SK-N-DZ (cell line): ENCODE measurements at places on chromosomes 7 and 10.

DNA sequence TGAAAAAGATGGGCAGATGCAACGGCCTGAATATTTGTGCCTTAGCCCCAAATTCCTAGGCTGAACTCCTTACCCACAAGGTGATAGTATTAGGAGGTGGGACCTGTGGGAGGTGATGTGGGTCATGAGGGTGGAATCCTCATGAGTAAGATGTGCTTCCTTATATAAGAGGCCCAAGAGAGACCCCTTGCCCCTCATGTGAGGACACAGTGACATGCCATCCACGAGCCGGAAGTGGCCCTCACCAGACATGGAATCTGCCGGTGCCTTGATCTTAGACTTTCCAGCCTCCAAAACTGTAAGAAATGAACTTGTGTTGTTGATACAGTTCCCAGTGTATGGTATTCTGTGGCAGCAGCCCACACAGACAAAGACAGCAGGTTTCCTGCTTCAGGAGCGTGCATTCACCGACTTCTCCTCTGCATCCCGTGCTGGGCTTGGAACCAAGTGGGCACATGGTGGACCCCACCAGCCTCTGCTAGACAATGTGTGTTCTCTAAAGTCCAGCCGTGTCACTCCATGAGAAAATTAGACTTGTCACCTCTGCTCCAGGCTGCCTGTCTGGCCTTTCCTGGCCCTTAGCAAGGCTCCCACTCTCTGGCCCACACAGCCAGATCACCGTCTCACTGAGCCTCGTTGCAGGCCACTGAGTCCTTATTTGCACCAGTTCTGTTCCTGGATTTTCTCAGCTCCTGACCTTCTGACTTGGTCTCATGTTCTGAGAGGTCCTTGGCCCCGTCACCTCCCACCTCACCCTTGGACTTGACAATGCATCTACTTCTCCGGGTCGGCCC, 52.9 kb upstream of the CACUL1 start:
- DNase-seq: no peak

GRCh38 chr10:17092216-17092944, 37.2 kb downstream of the CUBN start:
- DNase-seq: no peak

GRCh38 chr7:132270517-132270916, 305.8 kb downstream of the PLXNA4 start:
- no peak for DNase-seq

GRCh38 chr7:47506382-47507339, 75.2 kb downstream of the TNS3 start:
- no peak for DNase-seq

DNA sequence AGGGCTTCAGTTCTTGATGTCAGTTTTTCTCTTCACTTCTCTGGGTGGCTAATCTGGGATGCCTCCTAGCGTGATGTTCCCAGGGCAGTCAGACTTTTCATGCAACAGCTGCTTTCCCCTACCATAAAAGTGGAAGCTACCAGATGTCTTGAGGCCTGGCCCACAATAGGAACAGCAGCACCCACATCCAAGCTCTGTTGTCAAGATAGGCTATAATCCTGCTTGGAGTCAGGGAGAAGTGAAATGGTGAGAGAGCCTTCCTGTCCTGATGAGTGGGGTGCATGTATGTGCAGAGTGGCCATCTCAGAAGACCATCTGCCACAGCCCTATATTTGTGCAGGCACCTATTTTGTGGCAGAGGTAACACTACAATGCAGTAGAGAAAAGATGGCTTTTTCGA, 108.0 kb downstream of the HTR5A start:
- no peak for DNase-seq

DNA sequence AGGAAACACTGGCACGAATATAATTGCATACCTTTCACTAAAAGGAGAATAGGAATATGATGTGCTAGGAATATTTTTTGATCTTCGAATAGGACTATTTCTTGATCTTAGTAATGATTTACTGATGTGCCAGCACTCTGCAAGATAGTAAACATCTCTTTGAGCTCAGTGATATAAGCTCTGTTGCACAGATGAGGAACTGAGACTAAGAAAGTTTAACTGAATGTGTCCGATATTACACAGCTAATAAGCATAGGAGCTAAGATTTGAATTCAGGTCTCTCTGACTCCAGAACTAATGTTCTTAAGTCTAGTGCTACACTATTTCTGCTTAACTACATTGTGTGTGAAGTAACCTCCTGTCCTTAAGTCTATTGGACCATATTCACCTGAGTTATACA, 98.4 kb upstream of the PTPRZ1 start:
- DNase-seq: no peak

DNA sequence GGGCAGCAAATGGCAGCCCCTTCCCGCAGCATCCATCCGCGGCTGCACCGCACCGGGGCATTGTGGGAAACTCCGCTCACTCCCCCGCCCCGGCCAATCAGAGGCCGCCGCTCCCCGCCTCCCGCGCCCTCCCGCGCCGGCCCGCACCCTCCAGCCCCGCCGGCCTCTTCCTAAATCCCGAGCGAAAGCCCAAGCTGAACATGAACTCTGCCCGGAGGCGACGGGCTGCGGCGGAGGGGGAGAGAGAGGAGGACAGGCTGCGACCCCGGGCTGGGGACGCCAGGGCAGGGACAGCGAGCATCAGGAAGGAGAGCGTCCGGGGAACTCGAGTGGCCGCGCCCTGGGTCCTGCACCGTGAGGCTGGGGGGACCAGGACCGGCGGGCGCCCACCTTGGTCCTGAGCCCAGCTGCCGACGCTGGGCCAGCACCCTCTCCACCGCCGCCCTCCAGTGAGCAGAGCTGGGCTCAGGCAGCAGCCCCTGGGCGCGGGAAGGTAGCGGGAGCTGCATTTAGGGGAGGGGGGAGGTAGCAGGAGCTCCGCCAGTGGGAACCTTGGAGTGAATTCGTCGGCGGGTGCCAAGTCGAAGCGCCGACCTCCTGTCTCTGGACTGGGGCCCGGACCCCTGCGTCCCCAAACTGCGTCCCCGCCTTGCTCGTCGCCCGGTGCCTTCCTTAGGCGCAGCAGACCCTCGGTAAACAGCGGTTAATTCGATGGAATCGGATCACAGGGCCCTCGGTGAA, at the start of gene DGKI:
TSS of gene DGKI (minus strand) at position 148 of the 741 bp plus-strand sequence.
- peak; percentile 86 for DNase-seq

DNA sequence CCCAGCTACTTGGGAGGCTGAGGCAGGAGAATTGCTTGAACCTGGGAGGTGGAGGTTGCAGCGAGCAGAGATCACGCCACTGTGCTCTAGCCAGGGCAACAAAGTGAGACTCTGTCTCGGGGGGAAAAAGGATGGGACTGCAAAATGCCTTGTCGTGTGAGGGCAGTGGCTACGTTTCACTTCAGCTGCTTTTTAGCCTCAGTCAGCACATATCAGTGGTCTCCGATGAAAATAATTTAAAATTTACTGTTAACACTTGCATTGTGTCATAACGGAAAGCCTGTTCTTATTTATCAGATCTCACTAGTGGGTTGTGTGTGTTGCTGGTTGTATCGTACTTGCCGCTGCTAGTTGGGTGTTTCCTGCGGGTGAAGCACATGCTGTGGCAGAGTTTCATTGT, 61.9 kb downstream of the RBM33 start:
- no peak for DNase-seq

DNA sequence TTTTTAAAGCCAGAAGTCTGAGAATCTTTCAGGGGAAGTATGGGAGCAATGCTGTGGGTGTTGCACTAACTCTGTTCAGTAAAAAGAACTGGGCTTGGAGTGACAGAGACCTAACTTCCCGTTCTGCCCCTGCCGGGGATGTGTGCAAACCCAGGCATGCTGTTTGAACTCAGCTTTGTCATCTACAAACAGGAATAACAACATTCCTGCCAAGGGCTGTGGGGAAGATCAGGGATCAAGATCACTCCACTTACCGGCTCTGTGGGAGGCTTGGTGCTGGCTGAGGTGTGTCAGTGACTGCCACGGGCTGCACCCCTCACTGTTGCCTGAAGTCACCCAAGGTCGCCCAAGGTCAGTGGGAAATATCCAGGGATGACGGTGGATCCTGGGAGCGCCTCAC, 23.1 kb upstream of the DRGX start:
- no peak for DNase-seq

DNA sequence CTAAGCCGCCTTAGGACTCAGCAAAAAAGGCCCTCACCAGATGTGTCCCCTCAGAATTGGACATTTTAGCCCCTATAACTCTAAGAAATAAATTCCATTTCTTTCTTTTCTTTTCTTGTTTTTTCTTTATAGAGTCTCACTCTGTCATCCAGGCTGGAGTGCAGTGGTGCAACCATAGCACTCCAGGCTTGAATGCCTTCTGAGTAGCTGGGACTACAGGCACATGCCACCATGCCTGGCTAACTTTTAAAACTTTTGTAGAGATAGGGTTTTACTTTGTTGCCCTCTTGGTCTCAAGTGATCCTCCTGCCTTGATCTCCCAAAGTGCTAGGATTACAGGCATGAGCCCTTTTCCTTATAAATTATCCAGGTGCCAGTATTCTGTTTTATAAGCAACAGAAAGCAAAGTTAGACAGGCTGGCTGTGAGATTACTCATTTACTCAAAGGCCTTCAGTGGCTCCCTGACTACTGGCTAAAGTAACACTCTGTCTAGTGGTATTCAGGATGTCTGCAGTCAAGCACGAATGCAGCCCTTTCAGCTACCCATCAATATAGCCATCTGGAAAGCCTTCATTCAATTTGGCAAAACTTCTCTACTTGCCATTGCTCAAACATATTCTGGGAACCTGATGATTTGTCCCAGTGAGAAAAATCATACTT, 128.6 kb downstream of the ICA1 start:
- DNase-seq: no peak

DNA sequence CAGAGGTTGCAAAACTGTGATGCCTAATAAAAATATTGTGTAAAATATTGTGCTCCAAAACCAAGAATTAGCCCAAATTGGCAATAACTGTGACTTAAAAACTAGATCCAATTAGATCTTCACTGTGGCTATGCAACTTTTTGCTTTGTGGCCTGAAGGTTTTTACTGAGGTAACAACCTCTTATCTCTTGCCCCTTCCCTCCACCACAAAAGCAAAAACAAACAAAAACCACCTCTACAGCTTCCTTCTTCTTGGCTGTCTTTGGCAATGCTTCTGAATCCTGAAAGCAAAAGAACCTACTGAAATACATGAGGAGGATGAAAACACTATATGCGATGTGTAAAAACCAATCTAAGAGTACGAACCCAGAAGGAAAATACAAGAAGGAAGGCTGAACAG, 226.7 kb upstream of the MBL2 start:
- no peak for DNase-seq

DNA sequence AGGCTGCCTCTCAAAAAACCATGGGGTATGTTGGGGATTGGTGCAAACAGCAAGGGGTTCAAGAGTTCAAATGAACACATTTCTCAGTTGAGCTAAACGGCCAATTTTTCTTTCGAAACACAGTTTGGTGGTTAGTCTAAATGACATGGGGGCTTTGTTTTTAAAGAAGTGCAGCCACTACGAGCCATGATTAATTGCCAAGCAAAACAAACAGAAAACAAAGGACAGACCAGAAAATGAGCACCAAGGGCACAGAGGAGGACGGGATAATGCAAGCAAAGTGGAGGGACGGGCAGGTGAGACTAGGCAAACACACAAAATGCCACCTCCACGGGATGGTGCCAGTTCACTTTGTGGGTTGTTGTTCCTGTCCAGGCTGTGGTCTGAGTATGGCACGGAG, 64.5 kb upstream of the PDLIM1 start:
- no peak for DNase-seq

DNA sequence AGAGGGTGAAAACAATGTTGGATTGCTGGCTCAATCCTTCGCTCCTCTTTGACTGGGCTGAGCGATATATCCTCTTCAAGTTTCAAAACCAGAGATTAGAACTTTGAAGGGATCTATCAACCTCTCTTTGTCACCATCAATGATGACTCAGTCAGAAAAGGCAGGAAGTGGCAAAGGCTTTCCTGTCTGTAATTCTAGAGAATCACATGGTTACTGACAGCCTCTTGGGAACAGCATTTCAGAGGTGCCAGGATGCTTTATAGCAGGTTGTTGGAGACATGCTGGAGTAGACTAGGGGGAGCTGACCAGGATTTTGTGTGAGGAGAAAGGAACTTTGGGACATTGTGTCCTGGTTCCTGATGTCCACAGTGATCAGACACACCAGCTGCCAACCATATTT, 81.3 kb downstream of the PRKCQ start:
- DNase-seq: no peak

DNA sequence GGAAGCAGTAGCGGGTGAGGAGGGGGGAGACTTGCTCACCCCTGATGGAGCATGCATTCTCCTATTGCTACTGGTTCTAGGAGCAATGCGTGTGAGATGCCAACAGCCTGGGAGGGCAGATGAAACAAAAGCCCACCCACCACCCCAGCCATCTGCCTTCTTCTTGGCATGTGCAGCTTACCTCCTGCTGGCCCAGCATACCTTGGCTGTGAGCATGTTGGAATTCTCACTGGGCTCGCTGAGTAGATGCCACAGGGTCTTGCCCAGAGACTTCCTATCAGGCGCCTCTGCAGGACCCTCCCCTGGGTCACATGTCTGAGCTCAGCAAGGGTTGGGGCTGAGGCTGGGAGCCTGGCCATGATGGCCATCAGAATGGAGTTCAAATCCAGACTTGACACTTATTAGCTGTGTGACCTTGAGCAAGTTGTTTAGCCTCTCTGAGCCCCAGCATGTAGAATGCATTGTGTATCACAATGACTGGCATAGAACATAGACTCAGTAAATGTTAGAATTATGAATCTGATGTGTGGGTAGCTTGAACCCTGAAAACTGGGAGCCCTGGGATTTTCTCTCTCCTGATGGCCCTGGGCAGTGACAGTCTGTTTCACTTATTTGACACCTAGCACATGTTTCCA, 38.2 kb downstream of the CDH23 start:
- no peak for DNase-seq

DNA sequence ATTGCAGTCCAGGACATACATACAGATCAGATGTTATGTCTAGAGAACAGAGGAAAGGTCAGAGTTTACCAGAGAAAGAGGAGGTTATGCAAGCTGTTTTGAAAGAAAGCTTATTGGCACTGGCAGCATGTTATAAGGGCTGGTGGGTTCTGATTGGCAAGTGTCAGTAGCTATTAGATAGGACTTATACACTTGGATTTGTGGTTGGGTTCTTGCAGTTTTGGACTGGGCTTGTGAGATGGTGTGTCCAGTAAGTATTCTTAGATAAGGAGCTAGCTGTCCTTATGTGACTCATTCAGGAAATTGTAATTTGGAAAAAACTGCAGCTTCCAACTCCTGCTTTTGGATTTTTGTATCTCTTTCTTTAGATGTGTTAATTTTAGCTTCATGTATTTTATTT, 130.7 kb upstream of the NAMPT start:
- no peak for DNase-seq

GRCh38 chr10:106996510-106996909, 168.0 kb downstream of the SORCS1 start:
- DNase-seq: peak; percentile 79

DNA sequence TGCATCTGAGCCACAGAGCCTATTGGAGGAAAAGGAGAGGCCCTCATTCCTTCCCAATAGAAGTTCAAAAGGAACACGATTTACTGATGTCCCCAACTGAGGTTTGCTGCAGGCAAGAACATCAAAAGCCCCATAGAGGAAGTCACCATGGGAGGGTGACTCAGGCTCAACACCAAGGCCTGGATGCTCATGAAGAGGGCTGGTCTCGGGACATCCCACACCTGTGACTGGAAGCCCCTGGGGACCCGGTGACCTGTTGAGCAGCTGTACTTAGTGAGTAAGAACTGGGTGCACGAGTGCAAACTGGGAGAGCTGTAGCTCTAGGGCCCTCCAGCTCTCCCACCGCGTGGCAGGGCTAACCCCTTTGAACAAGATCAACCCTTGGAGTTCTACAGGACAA, 38.0 kb downstream of the CYTH3 start:
- DNase-seq: no peak

GRCh38 chr7:122688400-122688998, 10.4 kb downstream of the RNF133 start:
- DNase-seq: no peak

GRCh38 chr10:69419096-69419743, 2.5 kb upstream of the TACR2 start:
- no peak for DNase-seq
